Thoracic aorta (tissue), 2 donors: ENCODE measurements at places on chromosomes 16 and 17. TPM values are rescaled to one million over a fixed set of nuclear protein-coding genes. Genes with fewer than 3 reads are reported as not detected.

- no peaks in the 10 kb centered on the region for H3K27me3 ChIP-seq
- no peak for DNase-seq
- no peaks in the 10 kb centered on the region for H3K4me1 ChIP-seq
- H3K36me3 ChIP-seq, result no peaks in the 10 kb centered on the region
- no peak overlapping the region for H3K27ac ChIP-seq
- no peak overlapping the region for H3K4me3 ChIP-seq
These were observed 75.6 kb upstream of the HNF1B start for GRCh38 chr17:37820313-37820994.

Gene GNPTG
- total RNA-seq, result 69.7 TPM

Gene ATP2C2
- total RNA-seq, result 0.28 TPM

- no peaks in the 10 kb centered on the region for H3K36me3 ChIP-seq
- no peaks in the 10 kb centered on the region for H3K27me3 ChIP-seq
- no peak for DNase-seq
- peaks cover 6% of the 10 kb centered on the region for H3K4me1 ChIP-seq
- no peak overlapping the region for H3K4me3 ChIP-seq
These were observed 14.4 kb downstream of the AXIN1 start for GRCh38 chr16:337975-338575.

Gene RHBDF2
- 153 TPM for total RNA-seq

- H3K36me3 ChIP-seq, result no peaks in the 10 kb centered on the region
- peaks cover 87% of the 10 kb centered on the region for H3K4me1 ChIP-seq
- H3K27me3 ChIP-seq, result no peaks in the 10 kb centered on the region
- no peak for DNase-seq
- peak overlapping the region; percentile 94 for H3K27ac ChIP-seq
- peak overlapping the region; percentile 6 for H3K4me3 ChIP-seq
These were observed 33.5 kb downstream of the TK2 start for GRCh38 chr16:66516509-66516807.

- H3K36me3 ChIP-seq, result no peaks in the 10 kb centered on the region
- peak overlapping the region; percentile 52 for H3K27ac ChIP-seq
- H3K27me3 ChIP-seq, result no peaks in the 10 kb centered on the region
- peaks cover 47% of the 10 kb centered on the region for H3K4me1 ChIP-seq
These were observed 1.3 kb downstream of the CLUH start for GRCh38 chr17:2710071-2710802.

DNA sequence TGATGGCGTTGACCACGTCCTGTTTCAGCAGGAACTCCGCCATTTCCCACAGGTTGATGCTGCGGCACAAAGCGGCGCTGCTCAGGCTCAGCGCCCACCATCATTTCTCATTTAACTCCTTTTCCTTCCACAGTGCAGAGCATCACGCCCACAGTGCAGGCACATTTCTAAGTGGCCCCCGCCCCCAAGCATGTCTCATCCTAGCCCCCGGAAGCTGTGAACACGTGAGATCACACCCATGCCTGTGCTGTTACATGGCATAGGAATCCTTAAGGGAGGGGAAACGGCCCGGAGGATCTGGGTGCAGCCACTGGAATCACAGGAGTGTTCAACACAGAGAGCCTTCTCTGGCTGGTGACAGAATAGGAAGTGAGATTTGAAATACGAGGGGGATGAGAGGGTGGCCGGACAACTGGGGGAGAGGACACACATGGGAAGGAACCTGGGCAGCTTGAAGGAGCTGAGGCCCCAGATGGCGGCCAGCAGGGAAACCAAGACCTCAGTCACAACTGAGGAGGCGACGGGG lies 4.7 kb downstream of the NAGPA start:
- peaks cover under 1% of the 10 kb centered on the region for H3K4me1 ChIP-seq
- no peak overlapping the region for H3K27ac ChIP-seq
- no peak overlapping the region for H3K4me3 ChIP-seq
- no peak for DNase-seq
- H3K27me3 ChIP-seq, result no peaks in the 10 kb centered on the region
- peaks cover 4% of the 10 kb centered on the region for H3K36me3 ChIP-seq

- no peaks in the 10 kb centered on the region for H3K4me1 ChIP-seq
- H3K27me3 ChIP-seq, result no peaks in the 10 kb centered on the region
- H3K27ac ChIP-seq, result peak overlapping the region; percentile 94
- peaks cover 2% of the 10 kb centered on the region for H3K36me3 ChIP-seq
- peak; percentile 76 for DNase-seq
- peak overlapping the region; percentile 98 for H3K4me3 ChIP-seq
These were observed 658 bp downstream of the TNFRSF12A start for GRCh38 chr16:3020604-3021448.

- H3K4me1 ChIP-seq, result peaks cover 4% of the 10 kb centered on the region
- no peaks in the 10 kb centered on the region for H3K36me3 ChIP-seq
- H3K27me3 ChIP-seq, result no peaks in the 10 kb centered on the region
These were observed 131.9 kb downstream of the C16orf95 start for GRCh38 chr16:87185308-87185707.

- no peak overlapping the region for H3K4me3 ChIP-seq
- no peaks in the 10 kb centered on the region for H3K4me1 ChIP-seq
- H3K27ac ChIP-seq, result no peak overlapping the region
- no peaks in the 10 kb centered on the region for H3K36me3 ChIP-seq
- DNase-seq, result no peak
- H3K27me3 ChIP-seq, result no peaks in the 10 kb centered on the region
These were observed 50.9 kb upstream of the ZNF629 start for GRCh38 chr16:30837904-30838303.

Gene HOXB1
- not detected for total RNA-seq

DNA sequence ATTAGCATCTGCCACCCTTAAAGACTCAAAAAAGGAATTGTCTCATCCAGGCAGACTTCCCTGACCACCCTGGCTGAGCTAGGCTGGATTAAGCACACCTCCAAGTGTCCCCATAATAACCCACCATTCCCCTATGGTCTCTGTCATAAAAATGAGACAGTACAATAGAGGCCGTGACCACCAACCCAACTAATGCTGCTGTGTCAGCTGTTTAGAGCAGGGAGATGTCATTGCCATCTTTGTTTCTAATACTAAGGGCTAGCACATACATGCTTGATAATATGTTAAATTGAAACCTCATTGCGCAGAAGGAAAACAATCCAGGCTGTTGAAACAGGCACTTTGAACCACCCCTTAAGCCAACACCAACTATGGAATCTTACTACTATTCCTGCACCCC lies 7.2 kb upstream of the ADAMTS18 start:
- DNase-seq, result no peak
- no peaks in the 10 kb centered on the region for H3K36me3 ChIP-seq
- H3K4me3 ChIP-seq, result no peak overlapping the region
- no peaks in the 10 kb centered on the region for H3K4me1 ChIP-seq
- H3K27ac ChIP-seq, result no peak overlapping the region

GRCh38 chr17:1947743-1948516 lies 77.2 kb downstream of the RTN4RL1 start:
- no peak overlapping the region for H3K27ac ChIP-seq
- no peak for DNase-seq
- no peaks in the 10 kb centered on the region for H3K4me1 ChIP-seq
- no peaks in the 10 kb centered on the region for H3K36me3 ChIP-seq
- H3K4me3 ChIP-seq, result no peak overlapping the region
- no peaks in the 10 kb centered on the region for H3K27me3 ChIP-seq

DNA sequence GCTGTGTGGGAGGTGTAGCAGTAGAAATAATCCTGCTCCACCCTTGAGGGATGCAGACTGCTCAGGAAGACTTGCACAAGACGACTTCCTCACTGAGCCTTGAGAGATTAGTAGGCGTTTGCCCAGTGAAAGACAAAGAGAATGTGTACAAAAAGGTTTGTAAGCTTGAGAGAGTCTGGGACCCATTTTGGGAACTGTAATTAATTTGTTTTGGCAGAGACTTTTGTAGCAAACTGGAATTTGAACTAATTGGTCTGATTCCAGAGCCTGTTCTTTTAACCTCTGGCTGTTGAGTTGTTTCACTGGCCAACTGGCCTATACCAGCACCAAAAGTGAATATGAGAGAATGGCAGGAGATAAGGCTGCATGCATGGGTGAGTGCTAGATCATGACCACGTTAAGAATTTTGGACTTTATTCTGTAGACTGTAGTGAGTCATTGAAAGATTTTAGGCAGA lies 75.5 kb downstream of the AATF start:
- H3K27ac ChIP-seq, result no peak overlapping the region
- no peaks in the 10 kb centered on the region for H3K36me3 ChIP-seq
- no peaks in the 10 kb centered on the region for H3K27me3 ChIP-seq
- no peak for DNase-seq
- peaks cover 6% of the 10 kb centered on the region for H3K4me1 ChIP-seq

DNA sequence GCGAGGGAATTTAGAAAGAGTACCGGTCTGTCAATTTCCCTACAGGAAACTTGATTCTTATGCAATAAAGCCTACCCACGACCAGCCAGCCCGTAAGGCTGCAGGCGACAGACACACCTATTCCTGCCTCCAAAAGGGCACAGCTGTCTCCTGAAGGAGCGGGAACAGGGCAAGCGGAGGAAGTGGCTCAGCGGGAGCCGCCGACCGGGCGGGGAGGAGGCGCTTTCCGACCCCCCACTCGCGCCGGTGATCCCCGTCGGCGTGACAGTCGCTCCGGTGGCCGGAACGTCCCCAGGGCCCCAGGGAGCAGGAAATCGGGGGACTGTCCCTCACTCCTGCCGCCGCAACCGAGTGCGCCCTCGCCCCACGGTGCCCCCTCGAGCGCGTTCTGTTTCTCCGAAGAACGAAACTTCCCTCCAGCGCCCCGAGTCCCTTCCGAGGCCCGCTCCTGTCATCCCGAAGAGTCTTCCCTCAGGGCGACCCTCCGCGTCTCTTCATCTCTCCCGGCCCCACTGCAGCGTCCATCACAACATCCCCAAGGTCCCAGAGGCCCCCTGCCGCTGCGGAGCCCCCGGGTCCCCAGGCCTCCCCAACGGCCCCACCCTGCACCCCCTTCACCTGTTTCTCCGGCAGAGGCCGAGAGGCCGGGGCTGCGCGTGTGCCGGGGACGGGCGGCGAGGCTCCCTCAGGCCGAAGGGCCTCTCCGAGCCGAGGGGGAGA lies 421 bp downstream of the STAT3 start:
- no peaks in the 10 kb centered on the region for H3K36me3 ChIP-seq
- H3K27ac ChIP-seq, result peak overlapping the region; percentile 100
- H3K4me1 ChIP-seq, result peaks cover 11% of the 10 kb centered on the region
- no peak for DNase-seq

DNA sequence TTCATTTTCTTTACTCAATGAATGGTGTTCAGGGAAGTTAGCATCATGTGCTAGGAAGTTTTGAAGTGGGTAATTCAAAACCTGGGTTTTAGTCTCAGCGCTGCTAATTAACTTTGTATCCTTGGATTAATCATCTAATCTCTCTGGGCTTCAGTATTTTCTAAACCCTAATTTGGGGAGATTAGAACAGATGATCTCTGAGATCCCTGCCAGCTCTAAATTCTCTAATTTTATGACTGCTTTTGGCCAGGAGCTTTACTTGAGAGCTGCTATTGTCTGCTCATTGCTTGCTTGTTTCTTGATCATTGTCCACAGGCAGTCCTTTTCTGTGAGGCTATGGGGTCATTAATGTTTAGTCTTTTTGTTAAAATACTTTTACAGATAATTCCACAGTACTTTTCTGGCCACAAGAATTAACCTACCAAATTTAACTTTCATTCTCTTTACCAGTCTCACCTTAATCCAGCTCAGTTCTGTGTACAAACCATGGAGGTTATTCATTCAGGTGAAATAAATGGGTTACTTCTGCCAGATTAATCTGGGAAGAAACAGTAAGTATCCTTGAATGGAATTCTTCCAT lies 28.4 kb upstream of the VWA3A start:
- no peaks in the 10 kb centered on the region for H3K36me3 ChIP-seq
- no peak for DNase-seq
- H3K27ac ChIP-seq, result no peak overlapping the region
- H3K27me3 ChIP-seq, result no peaks in the 10 kb centered on the region
